Peyer's patch (tissue), 4 donors: ENCODE measurements at places on chromosomes 4 and X.

DNA sequence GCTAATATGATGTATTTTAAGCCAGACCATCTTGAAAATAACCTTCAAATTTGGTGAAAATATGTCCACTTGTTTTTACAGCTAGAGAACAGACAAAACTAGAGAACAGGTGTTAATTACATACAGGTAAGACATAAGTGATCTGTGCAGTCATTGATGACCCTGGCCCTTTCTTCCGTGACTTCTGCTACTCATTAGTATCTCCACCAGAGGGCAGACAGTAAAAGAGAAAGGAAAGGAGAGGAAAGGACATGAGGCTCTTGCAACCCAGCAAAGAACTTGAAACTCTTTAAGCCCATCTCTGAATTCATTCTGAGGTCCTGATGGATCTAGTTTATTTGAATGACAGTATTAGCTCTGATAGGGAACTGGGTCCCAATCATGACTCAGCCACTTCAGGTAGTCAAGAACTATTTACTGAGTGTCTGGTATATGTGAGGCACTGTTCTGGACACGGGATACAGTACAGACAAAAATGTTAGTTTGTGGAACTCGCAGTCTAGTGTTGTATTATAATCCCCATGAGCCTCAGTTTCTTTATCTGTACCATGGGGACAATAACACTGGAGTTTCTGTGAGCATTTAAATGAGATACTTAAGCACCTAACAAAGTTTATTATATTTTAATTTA lies 121.0 kb upstream of the TEX13D start:
- DNase-seq = no peak

GRCh38 chr4:154345359-154345758 lies 146.2 kb downstream of the DCHS2 start:
- no peak for DNase-seq

DNA sequence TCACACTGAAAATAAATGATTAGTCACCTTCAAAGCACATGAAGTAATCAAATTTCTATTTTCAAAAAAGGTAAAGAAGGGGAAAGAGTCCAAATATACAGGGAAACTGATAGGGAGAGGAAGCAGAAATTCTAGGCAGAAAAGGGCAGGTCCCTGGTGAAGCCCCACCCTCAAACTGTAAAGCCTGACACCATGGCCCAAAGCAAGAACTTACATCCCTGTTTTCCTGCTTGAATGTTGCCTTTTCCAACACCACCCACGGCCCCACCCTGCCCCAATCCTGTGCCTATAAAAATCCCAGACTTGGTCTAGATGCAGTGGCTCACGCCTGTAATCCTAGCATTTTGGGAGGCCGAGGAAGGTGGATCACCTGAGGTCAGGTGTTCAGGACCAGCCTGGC lies 361.8 kb downstream of the PPP3CA start:
- DNase-seq = no peak

DNA sequence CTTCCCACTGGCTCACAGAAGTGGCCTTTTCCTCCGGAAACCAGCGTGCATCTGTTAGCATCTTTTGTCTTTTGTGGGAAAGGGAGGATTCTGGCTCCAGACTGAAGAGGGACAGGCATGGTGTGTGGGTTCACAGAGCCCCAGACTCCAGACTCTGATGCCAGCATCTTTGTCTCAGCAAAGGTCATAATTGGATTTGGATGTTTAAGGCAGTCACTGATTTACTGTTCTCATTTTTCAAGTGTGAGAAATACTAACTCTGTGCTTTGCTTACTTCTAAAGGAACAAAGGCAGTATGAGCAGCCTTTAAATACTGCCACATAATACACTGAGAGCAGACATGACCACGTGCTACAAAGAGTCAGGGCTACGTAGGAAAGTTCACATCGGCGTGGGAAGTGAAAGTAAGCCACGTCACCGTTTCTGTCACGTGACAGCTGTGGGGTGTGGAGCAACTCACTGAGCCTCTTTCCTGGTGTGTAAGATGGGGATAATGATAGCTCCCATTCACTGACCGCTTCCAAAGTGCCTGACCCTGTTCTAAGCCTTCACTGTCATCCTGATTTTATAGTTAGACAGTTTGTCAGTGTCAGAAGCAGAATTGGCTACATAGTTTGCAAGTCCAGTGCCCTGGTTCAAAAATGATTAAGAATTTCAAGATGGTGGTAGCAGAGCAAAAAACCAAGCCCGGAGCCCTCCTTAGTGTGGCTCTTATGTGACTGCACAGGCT lies 24.8 kb upstream of the TMSB4X start:
- peak; percentile 95 for DNase-seq

GRCh38 chr4:146335763-146336409 lies 121.5 kb downstream of the REELD1 start:
- no peak for DNase-seq

GRCh38 chr4:36414248-36414647 lies 132.8 kb downstream of the DTHD1 start:
- no peak for DNase-seq

DNA sequence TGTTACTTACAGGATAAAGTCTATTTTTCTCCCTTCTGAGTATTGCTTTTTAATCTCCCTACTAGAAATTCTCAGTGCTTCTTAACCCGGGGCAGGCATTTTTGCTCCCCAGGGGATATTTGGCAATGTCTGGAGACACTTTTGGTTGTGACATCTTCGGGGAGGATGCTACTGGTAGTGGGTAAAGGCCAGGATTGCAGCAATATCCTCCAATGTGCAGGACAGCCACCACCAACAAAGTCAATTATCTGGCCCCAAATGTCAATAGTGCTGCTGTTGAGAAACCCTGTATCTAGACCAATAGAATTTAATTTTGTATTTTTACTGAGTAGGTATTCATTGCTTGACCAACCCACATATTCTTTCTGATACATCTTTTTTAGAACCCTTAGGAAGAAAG lies 669.5 kb upstream of the MAGEB2 start:
- no peak for DNase-seq

GRCh38 chr4:174420316-174420715 lies 102.0 kb downstream of the HPGD start:
- no peak for DNase-seq
